Epithelial cell of alveolus of lung (primary cell): ENCODE measurements at places on chromosomes 7 and 10. TPM values are rescaled to one million over a fixed set of nuclear protein-coding genes. Genes with fewer than 3 reads are reported as not detected.

The ASB10 gene
- total RNA-seq = not detected in 2 replicates

The GPER1 gene
- 0.78 and 1.4 TPM in 2 replicates for total RNA-seq

The ACSM6 gene
- not detected in 2 replicates for total RNA-seq

The AKR1B1 gene
- total RNA-seq = 80.1 and 106 TPM in 2 replicates
